ENCODE measurements at places on chromosomes 5 and 9.

DNA sequence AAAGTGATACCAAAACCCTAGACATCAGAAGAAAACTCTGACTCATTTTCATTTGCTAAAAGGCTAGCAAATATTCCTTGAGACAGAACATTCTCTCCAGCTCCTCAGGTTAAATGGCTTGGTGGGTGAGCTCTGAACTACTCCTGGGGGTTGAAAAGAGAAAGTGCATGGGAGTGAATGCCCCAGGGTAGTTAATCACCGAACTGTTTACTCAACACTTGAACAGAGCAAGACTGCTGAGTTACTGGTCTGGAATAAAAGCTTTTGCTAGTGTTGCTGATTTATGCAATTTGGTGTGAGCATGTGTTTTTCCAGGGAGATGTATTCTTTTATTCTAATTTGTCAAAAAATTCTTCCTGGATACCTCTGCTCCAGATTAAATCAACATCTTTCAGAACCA, 88.3 kb upstream of the PRDM9 start:
- DNase-seq = no peak

DNA sequence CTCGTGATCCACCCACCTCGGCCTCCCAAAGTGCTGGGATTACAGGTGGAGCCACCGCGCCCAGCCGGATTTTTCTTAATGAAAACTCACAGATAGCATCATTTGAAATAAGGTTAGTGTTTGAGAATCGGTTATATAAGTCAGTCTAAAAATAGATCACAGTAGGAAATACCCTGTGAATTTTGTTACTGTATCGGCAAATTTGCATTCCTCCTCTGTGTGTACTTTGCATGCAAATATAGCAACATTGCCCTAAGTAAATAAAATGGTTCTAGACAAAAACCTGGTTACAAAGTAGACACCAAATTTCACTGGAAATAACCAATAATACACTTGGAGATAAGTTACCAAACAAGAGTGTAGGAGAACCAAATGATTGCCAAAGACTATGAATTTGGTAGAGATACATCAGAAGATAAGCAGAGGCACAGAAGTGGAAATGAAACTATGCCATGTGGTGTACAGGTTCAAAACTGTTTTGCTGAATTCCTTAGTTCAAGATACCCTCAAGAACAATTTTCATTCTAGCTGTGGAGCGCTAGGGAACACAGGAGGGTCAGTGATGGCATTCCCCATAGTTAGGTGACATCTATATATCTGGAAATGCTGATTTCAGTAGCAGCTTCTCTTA, 58.1 kb downstream of the ICE1 start:
- no peak for DNase-seq

- no peak for DNase-seq
Measured at GRCh38 chr5:137714494-137714893, 21.4 kb downstream of the KLHL3 start.

GRCh38 chr5:158487156-158487555, 612.6 kb downstream of the EBF1 start:
- no peak for DNase-seq

DNA sequence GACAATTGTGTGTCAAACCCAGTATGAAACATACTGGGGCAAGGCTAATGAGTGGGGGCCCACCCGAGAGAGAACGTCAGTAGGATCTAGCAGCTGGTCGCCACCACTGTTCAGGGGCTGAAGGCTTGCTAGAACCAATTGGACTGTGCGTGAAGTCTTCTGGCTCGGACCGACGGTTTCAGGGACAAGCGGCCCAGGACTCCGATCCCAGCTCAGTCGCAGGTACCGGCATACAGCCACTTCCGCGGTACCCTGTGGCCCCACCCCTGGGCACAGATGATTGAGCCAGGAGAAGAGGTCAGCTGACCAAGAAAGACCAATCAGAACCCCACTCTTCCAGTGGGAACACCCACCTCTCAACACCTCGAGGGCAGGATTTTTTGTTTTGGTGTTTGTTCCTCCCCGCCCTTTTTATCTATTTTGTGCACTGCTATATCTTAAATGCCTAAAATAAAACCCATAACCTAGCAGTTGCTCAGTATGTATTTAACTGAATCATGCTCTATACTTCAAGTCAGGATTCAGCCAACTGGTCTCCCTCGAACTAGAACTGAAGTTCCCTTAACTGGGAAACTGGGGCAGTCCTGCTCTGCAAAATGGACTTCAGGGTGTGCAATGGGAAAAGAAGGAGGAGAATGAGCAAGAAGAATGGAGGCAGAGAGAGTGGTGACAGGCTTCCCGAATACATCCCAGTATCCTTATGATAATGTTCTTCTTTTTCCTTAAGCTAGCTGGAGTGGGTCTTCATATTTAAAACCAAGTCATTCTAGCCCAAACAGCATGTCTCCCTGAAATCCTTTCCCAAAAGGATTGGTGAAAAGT, 21.1 kb upstream of the CPEB4 start:
- no peak for DNase-seq

DNA sequence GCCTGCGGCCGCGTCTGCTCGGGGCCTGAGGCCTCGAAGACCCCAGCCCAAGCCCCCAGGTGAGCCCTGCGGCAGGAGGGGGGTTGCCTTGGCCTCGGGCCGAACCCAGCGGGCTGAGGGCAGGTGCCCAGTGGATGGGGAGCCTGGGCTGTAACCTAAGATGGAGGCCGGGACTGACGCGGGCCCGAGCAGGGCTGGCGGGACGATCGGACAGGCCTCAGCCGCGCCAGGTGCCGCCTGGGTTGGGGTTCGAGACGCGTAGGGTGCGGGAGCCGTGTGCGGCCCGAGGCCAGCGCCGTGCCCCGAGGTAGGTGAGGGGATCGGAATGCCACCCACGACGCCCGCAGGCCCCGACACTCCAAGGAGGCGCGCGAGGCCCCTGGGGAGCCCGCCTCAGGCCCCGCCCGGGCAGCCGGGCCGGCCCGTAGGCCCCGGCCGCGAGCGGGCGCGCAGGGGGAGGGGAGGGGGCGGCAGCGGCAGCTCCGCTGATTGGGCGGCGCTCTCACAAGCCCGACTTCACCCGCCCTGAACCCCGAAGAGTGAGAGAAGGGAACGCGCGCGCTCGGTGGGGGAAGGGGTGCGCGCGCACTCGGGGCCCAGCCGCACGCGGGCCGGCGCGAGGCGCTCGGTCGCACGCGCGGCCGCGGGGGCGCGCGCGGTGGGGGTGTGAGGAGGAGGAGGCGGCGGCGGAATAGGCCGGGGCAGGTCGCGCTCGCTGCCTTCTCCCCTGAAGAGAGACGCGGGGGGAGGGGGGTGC, at the start of gene NSD1:
Gene NSD1, plus strand, starts transcription at position 678 of the 757 bp plus-strand sequence. CDS start 1,331 bp downstream, outside the sequence.
- peak; percentile 95 for DNase-seq

DNA sequence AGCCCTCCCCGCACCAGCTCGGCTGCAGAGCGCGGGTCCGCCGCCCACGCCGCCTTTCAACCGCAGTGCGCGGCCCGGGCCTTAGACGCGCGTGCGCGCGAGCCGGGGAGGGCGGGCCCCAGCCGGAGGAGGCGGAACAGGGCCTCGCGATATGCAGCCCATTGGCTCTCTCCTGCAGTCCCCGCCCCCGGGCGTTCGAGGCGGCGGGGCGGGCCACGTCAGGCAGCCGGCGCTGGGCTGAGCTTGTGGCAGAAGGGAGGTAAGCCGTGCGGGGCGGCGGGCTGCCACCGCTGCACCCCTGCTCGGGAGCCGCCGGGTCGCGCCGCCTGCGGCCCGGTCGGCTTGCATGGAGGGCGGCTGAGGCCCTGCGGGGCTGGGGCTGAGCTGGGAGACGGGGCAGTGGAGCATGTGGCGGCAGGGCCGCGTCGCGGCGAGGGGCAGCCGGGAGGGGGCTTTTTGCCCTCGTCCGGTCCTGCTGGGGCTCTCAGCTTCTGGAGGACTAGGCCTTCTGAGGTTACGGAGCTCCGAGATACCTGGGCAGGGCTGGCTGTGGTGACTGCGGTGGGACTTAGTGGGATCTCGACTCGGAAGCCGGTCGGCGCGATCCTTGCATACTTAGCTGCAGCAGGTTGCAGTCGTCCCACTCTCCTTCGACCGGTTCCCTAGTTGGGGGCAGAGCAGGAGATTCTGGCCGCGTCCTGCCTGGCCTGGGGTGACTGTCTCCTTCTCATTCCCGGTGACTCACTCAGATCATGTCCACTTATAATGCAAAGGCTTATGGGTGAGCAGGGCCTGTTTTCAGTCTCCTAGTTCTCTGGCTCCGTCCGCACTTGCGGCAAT, at the start of gene FOCAD:
Gene FOCAD, plus strand, starts transcription at position 225 of the 840 bp plus-strand sequence. CDS start 31,095 bp downstream, outside the sequence.
- DNase-seq = peak; percentile 95

DNA sequence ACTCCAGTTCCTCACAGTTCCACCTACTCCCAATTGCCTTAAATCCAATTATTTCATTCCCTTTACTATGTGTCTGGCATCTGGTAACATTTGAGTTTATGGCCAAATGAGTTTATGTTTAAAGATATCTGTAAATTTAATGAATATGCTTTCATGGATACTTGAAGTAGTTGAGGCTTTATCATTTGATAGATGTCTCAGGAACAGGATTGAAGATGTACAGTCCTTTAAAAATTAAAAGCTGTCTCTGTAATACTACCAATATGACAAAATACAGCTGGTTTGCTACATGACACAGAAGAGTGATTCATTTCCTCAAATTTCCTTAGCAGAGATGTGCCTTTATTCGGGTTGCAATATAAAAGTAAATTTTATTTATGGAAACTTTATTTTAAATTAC, 2326.0 kb upstream of the ACO1 start:
- DNase-seq = no peak

GRCh38 chr9:123089040-123089439, 55.6 kb downstream of the GPR21 start:
- no peak for DNase-seq

GRCh38 chr5:141441571-141442170, 11.4 kb downstream of the PCDHGA12 start:
- no peak for DNase-seq

DNA sequence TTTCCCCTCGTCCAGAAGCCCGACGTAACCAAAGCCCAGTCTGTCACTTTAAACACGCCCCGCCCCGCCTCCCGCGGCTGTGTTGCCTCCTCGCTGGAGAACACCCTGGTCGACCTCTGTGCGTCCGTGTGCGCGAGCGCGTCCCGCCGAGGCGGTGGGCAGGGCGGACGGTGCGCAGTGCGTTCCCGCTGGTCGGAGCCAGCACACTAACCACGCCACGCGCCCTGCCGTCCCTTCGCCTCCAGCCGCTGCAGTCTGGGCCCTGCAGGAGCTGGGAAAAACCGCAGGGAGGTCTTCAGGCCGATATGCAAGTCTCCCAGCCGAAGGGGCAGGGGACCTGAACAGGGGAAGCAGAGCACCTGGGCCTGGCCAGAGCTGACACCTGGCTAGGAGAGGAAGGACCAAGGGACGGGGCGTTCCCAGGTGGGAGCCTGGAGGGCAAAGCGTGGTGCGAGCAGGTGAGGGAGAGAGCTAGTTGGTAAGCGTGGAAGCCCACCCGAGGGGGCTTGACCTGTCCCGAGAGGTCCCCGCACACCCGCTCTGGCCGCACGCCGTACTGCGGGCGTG, 1.3 kb upstream of the PHPT1 start:
- DNase-seq = peak; percentile 92

DNA sequence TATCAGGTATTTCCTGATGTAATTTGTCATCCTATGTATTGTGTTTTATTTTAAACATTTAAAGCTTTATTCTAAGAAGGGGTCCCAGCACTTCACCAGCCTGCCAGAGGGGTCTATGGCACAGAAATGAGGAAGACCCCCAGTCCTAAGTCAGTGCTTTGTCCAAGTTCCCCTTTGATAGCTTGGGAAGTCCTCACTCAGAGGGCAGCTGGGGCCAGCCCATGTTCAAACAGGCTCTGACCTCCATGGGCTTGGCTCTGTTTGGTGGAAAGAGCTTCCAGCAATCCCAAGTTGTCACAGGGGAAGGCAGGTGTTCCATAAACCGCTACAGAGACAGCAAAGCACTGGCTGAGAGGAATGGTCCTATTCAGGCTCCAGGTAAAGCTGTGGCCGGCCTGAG, 26.6 kb upstream of the AKNA start:
- DNase-seq = no peak

Data from activated T-cell treated with anti-CD3 and anti-CD28 coated beads, Interleukin-2, amount 50 U/mL, for 48 hours (primary cell).